ENCODE measurements at places on chromosomes 11 and 22.

DNA sequence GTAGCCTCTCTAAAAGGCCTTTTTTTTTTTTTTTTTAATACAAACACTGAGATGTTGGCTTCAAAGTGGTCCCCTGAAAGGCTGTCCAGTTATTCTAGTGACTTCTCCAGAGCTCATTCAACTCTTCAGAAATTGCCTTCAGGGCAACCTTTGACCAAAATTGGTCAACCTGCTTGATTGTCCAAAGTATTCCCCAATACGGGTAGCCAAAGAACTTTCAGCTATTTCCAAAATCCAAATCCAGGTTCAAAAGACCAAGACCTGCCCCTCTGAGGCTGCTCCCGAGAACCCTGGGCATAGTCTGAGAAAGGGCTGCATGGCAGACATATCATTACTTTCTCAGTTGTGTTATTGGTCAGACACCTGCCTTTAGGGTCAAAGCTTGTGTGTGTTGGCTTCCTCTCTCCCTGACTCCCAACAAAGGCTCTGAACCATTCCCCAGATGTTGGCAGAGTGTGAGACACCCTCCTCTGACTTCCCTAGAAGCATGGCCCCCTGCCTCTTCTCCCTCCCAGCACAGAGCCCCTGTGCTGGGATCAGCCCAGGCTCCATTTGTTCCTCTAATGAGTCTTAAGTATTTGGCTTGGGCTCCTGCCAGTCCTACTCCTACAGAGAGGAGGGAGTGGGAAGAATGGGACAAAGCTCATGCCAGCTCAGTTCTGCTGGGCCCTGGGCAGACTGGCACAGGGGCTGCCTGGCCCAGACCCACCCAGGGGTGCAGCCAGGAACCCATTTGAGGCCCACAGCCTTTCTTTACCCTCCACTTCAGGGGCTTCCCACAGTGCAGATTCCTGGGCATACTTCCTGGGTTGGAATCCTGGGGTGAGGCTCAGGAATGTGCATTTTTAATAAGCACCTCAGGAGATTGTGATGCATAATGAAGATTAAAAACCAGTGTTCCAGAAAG is 30.3 kb downstream of the TNKS1BP1 start:
- DNase-seq: no peak

GRCh38 chr11:34640924-34641275 is 20.0 kb downstream of the EHF start:
- DNase-seq: no peak

GRCh38 chr22:29060931-29061330 is 700 bp downstream of the C22orf31 start:
- no peak for DNase-seq

GRCh38 chr11:67439321-67440228 is 2.1 kb upstream of the PTPRCAP start:
- DNase-seq: peak; percentile 39

DNA sequence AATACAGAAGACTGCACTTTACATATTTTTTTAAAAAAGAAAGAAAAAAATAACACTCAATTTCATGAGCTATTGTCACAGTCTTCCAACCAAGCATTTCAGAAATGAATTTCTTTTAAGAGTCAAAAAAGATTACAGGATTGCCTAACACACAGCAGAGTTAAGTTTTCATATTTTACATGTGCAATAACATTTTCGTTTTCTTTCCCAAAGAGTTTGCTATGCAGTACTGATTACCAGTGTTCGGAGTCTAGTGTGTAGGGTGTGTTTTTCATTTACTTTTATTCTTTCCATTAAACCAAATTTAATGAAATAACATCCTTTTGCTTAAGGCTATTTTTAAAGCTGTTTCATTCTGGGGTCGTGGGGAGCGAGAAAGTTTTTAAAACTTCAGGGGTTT is 53.2 kb downstream of the MN1 start:
- DNase-seq: no peak

- no peak for DNase-seq
These were observed 126.4 kb upstream of the ZBED5 start for GRCh38 chr11:10984250-10984649.

- no peak for DNase-seq
These were observed 230.6 kb upstream of the PDGFD start for GRCh38 chr11:104394508-104394907.

DNA sequence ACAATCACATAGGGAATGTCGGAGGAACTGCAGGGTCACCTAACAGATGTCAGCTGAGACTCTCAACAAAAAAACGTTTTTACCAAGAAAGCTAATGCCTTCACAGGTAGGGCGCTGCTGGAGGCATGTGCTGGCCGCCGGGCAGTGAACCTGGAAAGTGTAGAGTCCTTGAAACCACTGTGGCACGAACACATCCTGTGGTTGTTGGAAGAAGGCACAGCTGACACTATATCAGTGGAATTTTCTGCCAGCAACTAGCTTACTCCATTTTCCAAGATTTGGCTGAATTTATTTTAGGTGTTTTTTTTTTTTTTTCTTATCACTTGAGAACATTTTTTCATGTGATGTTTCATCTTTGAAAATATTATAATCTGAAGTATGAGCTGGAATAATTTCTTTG is 14.2 kb downstream of the TRMU start:
- no peak for DNase-seq

DNA sequence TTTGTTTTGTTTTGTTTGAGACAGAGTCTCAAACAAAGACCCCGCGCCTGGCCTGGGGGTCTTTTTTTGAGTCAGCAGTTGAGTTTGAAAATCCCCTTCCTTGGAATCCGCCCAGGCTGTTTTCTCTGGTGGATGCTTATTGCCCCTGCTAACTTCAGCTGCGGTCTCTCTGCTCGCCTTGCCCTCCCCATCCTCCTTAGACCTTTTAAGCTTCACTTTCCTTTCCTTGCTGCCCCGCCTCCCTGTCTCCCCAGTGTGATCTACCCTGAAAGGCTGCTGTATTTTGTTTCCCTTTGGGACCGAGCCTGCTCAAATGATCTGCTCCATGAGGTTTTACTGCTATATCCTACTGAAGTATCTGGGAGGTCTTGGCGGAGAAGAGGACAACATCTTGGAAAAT is 2.5 kb downstream of the USP18 start:
- DNase-seq: peak; percentile 25

- DNase-seq: no peak
These were observed 27.0 kb downstream of the SPATA19 start for GRCh38 chr11:133818302-133818701.

DNA sequence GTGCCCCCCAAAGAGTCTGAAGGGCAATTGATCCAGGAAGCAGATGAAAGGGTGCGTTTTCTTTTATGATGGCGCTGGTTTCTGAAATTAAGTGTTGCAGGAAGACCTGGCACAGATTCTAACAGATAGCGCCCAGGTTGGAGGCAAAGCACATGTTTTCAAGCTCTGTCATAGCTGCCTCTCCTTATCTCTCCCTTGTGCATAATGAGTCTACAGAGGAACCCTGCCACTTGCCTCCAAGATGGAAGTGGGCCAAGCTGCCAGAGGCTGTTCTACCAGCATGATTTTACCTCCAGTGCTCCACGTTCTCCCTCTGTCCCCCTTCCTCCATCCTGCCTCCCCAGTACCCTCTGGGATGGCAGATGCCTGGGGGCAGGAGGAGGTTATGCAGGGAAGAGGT is 30.0 kb upstream of the TLCD5 start:
- no peak for DNase-seq

- no peak for DNase-seq
These were observed 365 bp downstream of the MGAT3 start for GRCh38 chr22:39457198-39457555.

DNA sequence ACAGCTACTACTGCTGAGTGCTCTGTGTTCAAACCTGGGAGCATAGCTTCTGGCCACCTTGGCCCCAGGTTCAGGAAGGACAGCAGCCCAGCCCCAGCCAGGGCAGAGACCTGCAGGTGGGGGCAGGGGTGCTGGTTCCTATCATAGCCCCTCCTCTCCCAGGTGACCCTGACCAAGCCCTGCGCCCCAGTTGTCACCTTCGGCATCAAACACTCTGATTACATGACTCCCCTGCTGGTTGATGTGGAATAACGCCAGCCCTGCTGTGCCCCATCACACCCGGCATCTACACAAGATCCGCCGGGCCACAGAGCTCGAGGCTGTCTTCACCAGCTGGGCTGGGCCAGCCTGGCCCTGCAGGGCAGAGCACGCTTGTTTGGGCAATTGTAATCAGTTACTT is 6.9 kb downstream of the SCGB1C1 start:
- DNase-seq: no peak

GRCh38 chr22:27407369-27407985 is 394.1 kb downstream of the MN1 start:
- no peak for DNase-seq

DNA sequence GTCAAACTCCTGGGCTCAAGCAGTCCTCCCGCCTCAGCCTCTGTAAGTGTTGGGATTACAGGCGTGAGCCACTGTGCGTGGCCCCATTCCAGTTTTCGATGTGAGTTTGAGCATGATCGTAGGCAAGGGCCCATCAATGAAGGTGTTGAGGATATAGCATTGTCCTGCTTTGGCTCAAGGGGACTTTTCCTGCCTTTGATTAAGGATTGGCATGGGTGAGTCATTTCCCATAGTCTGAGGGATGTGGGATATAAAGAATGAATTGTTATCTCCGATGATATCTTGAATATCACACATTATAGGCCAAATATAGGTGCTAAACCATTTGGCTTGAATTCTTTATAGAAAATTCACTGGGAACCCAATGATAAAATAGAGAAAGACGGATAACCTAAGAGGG is 30.4 kb downstream of the STIM1 start:
- no peak for DNase-seq

- no peak for DNase-seq
These were observed 5.4 kb downstream of the LMO1 start for GRCh38 chr11:8258289-8258688.

GRCh38 chr22:23384431-23384830 is 195.7 kb downstream of the IGLL1 start:
- DNase-seq: no peak

- no peak for DNase-seq
These were observed 52.3 kb upstream of the SERPIND1 start for GRCh38 chr22:20721409-20722218.

DNA sequence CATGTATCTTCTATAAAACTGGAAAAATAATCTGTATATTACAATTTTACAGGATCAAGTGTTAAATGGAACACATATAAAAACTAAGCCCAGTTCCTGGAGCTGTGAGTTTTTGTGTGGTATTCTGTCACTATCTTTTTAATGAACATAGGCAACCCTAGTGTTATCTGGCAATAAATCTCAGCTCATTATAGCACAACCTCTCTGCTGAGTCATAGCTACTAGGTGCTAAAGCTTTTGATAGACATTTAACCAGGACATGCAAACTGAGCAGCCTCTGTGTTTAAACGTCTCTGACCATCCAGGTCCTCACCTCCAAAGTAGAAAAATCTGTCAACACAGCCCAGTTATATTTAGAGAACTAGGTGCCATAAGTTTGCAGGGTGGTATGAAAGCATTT is 91.0 kb upstream of the CARD18 start:
- no peak for DNase-seq

DNA sequence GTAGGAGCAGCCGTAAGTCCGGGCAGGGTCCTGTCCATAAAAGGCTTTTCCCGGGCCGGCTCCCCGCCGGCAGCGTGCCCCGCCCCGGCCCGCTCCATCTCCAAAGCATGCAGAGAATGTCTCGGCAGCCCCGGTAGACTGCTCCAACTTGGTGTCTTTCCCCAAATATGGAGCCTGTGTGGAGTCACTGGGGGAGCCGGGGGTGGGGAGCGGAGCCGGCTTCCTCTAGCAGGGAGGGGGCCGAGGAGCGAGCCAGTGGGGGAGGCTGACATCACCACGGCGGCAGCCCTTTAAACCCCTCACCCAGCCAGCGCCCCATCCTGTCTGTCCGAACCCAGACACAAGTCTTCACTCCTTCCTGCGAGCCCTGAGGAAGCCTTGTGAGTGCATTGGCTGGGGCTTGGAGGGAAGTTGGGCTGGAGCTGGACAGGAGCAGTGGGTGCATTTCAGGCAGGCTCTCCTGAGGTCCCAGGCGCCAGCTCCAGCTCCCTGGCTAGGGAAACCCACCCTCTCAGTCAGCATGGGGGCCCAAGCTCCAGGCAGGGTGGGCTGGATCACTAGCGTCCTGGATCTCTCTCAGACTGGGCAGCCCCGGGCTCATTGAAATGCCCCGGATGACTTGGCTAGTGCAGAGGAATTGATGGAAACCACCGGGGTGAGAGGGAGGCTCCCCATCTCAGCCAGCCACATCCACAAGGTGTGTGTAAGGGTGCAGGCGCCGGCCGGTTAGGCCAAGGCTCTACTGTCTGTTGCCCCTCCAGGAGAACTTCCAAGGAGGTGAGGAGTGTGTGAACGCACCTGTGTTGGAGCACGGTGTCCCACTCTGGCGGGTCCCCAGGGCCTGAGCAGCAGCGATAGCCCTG is at the start of gene TAGLN:
Gene TAGLN (plus strand): TSS at position 318 of the 863 bp plus-strand sequence. CDS start 3,644 bp downstream, outside the sequence.
- no peak for DNase-seq

GRCh38 chr11:44190883-44191230 is 95.4 kb downstream of the EXT2 start:
- no peak for DNase-seq

DNA sequence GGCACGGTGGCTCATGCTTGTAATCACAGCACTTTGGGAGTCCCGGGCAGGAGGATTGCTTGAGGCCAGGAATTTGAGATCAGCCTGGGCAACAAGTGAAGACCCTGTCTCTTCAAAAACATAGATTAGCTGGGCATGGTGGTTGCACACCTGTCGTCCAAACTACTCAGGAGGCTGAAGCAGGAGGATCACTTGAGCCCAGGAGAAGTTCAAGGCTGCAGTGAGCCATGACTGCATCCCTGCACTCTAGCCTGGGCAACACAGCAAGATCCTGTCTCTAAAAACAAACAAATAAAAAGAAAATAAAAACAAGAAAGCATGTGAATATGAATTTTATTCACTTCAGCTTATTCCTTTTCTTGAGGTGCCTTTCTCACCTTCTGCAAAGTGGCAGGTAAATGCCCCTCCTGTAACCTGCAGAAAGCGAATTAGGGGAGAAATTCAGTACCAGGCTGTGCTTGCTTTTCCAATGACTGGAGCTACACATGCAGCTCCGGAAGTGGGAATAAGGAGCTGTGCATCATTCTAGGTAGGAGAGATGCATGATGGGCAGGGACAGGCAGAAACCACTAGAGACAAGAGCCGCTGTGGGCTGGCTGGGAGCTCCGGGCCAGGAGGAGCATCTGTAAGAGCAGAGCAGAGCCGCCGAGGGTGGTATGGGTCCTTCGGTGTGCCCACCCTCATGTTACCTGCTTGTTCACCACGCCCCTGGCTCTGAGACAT is 14.7 kb upstream of the KCTD17 start:
- DNase-seq: no peak

- DNase-seq: no peak
These were observed 3.0 kb downstream of the ADAMTS15 start for GRCh38 chr11:130451231-130452019.

GRCh38 chr11:110850846-110851245 is 138.6 kb upstream of the ARHGAP20 start:
- DNase-seq: no peak

GRCh38 chr11:17434108-17434507 is 42.5 kb downstream of the ABCC8 start:
- DNase-seq: no peak

- DNase-seq: no peak
These were observed 658 bp downstream of the ACY3 start for GRCh38 chr11:67649634-67650510.

Measured in CD4-positive, alpha-beta T cell treated with Interleukin-17A for 1 hour (primary cell).